ENCODE measurements at places on chromosomes 11 and 22.

DNA sequence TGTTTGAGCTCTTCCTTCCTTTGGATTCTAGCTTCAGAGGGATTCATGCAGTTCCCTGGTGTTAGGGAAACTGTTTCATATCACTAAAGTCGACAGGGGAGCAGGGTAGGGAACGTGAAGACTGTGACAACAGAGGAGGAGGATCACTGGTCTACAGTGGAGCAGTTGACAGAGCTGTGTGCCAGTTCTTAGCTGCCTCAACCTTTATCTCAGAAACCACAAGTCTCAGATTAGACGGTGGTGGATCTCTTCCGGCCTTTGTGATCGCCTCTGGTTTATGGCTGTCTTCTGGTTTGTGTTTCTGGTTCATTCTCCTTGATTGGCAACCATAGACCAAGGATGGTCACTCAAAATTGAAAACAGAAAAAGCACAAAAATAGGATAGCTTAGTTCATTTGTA, 538.9 kb upstream of the API5 start:
- no peak for DNase-seq

GRCh38 chr22:17271711-17272451, 52.6 kb upstream of the ADA2 start:
- DNase-seq, result no peak

DNA sequence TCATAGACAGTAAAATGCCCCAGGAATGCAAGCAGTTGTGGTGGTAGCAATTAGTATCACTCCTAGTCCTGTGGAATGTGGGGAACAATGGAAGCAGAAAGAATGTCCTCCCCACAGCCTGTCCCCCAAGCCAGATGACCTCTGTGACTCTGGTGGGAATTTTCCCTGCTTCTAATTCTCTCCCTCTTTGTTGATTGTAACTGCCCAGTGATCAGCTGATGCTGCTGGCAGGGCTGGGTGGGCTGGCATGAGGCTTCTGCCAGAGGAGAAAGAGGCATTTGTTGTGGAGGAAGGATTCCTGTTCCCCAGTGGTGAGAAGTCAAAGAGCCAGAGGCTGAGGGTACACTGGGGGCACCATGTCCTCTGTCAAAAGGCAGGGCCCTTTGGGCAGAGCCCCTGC, 116.7 kb upstream of the NCAM1 start:
- DNase-seq, result no peak

- no peak for DNase-seq
Observed at GRCh38 chr22:20249797-20250354, 18.2 kb downstream of the RTN4R start.

GRCh38 chr22:25382762-25383161, 163.3 kb downstream of the CRYBB2 start:
- no peak for DNase-seq

GRCh38 chr22:28883917-28884746, 760 bp downstream of the ZNRF3 start:
- peak; percentile 32 for DNase-seq

DNA sequence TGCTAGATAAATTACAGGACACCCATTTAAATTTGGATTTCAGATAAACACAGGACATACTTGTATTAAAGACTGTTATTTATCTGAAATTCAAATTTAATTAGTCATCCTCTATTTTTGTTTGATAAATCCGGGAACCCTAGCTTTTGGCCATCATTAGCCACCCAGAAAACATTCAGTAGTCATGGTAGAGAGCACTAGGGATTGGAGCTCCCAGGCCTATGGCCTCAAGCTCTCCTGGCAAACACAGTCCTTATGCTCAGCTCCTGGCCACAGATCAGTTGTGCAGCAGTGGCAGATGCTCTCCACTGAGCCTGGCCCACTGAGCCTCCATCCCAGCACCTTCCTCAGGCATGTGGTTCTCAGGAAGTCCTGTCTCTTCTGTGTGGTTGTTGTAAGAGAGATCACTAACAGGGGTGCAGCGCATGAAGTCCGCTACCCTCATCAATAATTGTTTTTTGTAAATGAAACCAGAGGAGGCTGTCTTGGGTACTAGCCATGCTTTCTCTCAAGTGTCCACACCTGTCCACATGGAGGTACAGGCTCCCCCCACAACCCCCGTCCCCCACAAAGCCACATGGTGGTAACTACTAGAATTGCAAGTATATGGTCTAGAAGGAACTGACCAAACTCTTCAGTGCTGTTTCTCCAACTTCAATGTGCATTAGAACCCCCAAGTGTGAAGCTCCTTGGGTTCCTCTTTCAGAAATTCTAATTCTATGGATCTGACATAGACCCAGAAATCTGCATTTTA, 1.1 kb upstream of the IRAG1 start:
- no peak for DNase-seq

- no peak for DNase-seq
Observed at GRCh38 chr11:99718291-99718690, 697.5 kb downstream of the CNTN5 start.

- no peak for DNase-seq
Observed at GRCh38 chr22:23070418-23071229, at the start of gene GNAZ. Gene GNAZ (plus strand): TSS chr22:23070519. CDS start chr22:23095696, 25,177 bp downstream.

DNA sequence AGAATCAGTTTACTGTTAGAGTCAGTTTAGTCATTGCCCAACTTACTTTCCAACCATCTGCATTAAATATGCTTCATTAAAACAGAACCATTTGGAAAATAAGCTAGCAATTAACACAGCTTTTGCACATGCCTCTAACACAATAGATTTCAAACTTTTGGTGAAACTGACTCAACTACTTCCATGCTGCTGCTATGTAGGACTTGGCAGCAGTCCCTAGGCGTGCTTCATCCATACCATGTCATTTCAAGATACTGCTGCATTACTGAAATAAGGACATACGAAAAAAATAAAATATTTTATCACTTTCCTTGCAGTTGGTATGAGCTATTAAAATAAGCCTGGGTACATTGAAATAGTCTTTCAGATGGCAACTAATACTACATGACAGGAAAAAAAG, 65.5 kb upstream of the SOX6 start:
- DNase-seq, result no peak

DNA sequence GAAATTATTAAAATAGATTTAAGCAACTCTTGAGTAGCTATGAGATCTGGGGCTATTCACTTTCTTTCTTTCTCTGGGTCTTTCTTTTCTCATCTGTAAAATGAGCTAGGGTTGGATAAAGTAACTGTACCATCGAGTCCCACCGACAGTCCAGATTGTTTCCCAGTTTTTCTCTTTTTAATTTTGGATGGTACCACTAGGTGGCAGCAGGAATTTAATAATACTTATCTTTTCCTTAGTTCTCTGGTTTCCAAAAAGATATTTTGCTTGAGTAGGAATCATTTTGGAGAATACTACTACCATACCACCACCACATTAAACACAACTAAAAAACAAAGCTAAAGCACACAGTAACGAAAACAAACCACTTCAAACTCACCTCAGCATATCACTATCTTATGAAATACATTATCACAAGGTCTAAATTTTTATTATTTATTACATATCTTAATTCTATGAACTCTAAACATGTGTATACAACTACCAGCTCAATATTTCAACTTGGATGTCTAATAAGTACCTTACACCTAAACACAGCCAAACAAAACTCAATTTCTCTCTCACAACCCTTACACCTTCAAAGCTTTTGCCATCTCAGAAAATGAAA, 584.0 kb downstream of the KCNA4 start:
- DNase-seq, result no peak

DNA sequence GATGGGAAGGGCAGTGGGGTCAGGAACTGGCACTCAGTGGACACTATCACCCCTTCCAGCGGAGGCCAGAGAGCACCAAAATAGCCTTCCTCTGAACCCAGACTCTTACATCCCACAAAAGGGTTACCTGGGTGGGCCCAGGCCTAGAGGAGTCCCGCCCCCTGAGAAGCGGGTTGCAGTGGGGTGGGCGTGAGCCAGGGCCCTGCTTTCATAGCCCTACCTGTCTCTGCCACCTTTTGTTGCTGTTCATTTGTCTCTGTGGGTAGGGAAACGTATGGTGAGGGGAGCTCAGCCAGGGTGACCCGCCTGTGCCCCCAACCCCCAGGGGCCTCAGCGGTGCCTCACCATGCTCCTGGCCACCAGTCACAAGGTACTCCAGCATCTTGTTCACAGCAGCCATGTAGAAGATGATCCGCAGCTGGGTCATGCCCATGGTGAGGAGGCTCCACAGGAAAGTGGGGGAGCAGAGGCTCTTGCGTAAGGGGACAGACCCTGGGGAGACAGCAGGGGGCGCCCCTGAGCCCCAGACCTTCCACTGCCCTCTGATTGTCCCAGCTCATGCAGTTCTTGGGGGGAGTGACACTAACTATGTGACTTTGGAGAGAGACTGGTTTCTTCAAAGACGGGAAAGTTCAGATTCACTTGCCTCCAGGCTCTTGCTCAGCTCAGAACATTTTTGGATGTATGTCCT, 24.0 kb downstream of the SLC43A1 start:
- DNase-seq, result peak; percentile 70

- no peak for DNase-seq
Observed at GRCh38 chr11:67441731-67442351, 1.4 kb downstream of the CORO1B start.

DNA sequence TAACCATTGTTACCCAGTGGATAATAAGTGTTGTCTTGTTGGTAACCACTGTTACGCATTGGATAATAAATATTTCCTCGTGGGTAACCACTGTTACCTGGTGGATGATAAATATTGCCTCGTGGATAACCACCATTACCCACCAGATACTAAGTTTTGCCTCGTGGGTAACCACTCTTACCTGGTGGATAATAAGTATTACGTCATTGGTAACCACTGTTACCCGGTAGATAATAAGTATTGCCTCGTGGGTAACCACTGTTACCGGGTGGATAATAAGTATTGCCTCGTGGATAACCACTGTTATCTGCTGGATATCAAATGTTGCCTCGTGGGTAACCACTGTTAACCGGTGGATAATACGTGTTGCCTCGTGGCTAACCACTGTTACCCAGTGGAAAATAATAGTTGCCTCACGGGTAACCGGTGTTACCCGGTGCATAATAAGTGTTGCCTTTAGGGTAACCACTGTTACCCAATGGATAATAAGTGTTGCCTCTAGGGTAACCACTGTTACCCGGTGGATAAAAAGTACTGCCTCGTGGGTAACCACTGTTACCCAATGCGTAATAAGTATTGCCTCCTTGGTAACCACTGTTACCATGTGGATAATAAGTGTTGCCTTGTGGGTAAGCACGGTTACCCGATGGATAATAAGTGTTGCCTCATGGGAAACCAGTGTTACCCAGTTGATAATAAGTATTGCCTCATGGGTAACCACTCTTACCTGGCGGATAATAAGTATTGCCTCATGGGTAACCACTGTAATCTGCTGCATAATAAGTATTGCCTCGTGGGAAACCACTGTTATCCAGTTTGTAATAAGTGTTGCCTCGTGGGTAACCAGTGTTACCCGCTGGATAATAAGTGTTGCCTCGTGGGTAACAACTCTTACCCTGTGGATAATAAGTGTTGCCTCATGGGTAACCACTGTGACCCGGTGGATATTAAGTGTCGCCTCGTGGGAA, 21.9 kb upstream of the NXPE4 start:
- DNase-seq, result no peak

DNA sequence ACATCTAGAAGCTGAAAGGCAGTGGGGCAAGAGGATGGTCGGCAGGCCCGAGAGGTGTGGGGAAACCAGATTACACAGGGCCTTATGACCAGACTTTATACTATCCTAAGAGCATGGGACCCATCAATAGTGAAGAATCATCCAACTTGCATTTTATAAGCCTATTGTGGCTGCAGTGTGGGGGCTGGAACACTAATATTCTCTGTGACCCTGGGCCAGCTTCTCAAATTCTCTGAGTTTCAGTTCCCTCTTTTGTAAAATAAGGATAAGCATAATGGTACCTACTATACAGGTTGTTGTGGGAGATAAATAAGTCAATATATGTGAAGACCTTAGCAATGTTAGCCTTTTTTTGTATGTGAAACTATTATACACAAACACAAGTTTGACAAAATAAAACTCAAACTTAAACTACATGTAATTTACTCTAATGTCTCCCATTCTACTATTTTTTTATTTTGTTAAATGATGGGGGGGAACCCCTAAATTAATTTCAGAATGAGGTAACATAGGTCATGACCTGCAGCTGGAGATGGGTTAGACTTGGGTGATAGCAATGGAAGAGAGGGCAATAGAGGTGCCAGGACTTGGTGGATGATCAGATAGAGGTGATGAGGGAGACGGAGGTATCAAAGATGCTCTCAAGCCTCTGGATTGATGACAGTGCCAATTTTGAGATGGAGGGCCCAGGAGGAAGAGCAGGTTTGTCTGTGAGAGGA, 30.1 kb downstream of the SMCO4 start:
- no peak for DNase-seq

- DNase-seq, result no peak
Observed at GRCh38 chr11:15223318-15223717, 108.6 kb downstream of the INSC start.

- DNase-seq, result no peak
Observed at GRCh38 chr11:32153747-32154146, 62.9 kb downstream of the RCN1 start.

DNA sequence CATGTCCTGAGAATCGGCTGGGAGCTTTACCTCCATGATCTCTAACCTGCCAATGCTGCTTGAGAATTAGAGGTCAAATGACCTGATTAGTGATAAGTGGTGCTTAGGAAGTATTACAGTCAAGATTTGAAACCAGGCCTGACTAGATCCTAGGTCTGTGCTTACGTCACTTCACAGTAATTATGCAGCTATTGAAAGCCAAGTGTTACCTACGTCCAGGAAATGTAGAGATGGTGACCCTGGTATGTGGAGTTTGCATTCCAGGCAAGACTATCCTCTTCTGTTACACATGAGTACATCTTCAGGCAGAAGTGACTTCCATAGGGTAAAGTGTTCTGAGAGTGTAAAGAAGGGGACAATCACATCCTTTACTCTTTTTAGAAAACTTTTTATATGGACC, 530.4 kb upstream of the TENM4 start:
- DNase-seq, result no peak

GRCh38 chr11:5553343-5553742, 5.0 kb upstream of the OR52H1 start:
- DNase-seq, result no peak

GRCh38 chr11:64219354-64219684, 6.7 kb downstream of the TRPT1 start:
- no peak for DNase-seq

GRCh38 chr22:27912101-27912500, 7.0 kb downstream of the PITPNB start:
- no peak for DNase-seq

DNA sequence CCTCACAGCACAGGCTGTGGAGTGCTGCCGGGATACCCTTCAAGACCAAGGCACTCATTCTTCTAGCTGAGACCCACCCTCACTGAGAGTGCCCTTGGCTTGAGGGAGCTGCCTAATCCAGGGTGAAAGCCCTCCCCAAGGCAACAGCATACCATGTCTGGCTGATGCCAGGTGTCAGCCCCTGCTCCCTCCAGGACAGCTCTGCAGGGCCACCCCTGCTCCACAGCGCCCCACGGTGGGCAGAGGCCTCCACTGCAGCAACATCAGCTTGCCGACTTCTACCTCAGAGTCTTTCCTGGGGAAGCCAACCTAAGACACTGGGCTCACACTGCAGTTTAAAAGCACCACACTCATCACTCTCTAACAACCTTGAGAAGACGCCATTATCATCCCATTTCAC, 29.0 kb downstream of the TTLL1 start:
- peak; percentile 71 for DNase-seq
